ENCODE measurements at places on chromosomes 4 and X.

GRCh38 chrX:40651620-40652223, 4.4 kb upstream of the CXorf38 start:
- DNase-seq = peak; percentile 90

DNA sequence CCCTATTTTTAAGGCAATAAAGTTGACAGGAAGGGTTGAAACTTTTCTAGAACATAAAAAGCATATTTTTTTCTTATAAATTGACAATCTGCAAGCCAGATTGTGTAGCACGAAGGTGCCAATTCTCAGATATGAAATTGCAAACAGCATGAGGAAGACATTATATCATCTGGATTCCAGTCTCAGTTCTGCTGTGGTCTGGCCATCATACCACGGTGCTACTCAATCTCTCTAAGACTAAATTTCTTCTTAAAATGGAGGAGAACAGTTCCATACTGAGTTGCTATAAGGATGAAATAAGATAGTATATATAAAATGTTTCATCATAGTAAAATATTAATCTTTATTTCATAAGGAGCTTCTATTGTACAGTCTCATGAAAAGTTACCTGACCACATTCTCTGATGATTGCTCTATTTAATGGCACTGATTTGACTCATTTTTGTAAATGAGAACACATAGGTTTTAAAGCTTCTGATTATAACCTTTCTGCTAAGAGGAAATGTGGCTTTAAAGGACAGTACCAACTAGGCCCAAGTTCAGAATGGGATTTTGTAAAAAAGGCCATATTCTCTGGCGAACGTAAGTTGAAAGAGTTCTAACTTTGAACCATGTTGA, 127.9 kb downstream of the SHROOM3 start:
- DNase-seq = no peak

- no peak for DNase-seq
Observed at GRCh38 chr4:94889946-94890345, 132.2 kb downstream of the BMPR1B start.

DNA sequence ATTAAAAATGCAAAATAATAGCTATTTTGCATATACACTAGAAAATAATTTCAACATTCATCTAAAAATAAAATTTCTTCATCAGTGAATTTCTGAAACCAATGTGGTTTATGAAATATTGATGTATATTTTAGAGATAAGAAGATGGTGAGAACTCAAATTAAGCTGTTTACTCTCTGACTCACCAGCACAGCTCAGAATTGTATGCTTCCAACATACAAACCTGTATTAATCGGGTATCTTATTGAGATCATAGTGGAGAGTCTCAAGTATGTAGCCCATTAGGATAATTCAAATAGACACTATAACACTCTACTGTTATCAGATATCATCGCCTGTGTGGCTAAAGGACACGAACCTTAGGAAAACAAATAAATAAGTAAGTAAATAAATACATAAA, 899.5 kb upstream of the INTU start:
- DNase-seq = no peak

DNA sequence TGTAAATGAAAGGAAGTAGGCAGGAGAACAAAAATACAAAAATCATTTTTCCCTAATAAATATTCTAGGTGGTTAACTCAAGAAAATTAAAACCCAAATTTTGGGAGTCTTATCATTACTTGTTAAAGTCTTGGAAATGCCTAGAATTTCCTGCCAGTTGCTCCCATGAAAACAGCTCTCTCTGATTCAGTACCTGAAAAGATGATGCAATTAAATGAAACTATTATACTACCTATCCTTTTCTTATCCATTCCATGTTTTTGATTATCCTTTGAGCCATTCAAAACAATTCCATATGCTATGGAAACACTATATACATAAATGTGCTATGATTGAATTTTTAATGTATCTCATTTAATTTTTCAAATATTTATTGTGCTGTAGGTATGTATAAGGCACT, 50.5 kb upstream of the AMELX start:
- no peak for DNase-seq

DNA sequence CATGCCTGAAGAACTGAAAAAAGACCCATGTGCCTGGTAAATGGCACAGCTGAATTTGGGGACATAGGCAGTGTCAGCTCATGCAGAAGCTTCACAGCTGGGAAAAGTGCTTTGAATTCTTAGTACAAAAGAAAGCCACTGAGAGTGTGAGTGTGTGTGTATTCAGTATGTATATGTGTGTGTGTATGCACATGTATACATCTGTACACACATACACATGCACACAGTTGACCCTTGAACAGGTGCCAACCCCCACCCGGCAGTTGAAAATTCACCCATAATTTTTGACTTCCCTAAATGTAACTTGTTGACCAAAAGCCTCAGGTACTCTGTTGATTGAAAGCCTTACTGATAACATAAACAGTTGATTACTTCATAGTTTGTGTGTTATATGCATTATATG, 49.5 kb upstream of the ENPP6 start:
- DNase-seq = no peak

DNA sequence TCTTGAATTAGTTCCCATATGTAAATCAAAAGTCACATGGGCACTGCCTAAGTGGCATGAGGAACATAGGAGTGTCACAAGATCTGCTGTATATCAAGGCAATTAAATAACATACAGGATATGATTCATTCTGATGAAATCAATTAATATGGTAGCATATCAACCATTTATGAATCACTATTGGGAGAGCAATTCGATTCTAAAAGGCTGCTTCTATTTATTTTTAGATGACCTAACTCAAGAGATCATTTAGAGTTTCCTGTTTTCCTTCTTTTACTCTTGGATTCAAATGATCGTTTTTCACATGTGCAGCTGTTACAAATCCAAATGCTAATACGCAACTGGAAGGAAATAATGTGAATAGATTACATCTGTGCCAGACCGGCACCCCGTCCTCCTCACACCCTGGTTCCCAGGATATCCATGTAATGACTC, 81.9 kb downstream of the HCCS start:
- DNase-seq = no peak

- no peak for DNase-seq
Observed at GRCh38 chr4:84673475-84674240, 90.7 kb downstream of the CDS1 start.

- no peak for DNase-seq
Observed at GRCh38 chrX:148804579-148805355, 304.4 kb downstream of the AFF2 start.

- DNase-seq = no peak
Observed at GRCh38 chrX:2647627-2648026, 43.5 kb upstream of the CD99 start.

DNA sequence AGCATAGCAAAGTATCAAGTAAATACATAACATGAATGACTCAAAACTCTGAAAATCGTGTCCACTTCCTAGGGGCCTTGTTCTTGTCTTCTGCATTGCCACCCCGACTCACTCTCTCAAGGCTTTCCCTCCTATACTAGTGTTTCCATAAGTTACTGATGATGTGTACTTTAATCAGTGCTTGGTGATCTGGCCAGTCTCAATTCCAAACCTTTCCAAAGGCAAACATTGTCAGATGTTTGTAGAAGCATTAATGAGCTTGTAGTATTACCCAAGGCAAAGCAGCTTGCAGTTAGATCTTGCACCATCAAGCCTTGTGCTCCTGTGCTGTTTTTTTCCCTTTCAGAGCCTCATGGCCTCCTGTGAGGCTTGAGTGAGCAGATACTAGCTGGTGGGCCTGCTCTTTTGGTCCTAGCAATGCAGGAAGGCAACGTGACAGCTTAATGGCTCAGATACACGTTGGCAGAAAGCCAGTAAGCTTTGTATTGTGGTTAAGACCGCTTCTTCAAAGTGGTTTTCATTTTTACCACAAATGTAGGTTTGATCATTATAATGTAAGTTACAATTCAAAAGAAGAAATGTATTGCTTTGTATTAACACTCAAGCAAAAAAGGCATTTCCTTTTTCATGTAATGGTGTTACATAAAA, 51.8 kb downstream of the RBPJ start:
- DNase-seq = peak; percentile 55

- no peak for DNase-seq
Observed at GRCh38 chr4:151227172-151227571, 49.8 kb upstream of the PRSS48 start.

DNA sequence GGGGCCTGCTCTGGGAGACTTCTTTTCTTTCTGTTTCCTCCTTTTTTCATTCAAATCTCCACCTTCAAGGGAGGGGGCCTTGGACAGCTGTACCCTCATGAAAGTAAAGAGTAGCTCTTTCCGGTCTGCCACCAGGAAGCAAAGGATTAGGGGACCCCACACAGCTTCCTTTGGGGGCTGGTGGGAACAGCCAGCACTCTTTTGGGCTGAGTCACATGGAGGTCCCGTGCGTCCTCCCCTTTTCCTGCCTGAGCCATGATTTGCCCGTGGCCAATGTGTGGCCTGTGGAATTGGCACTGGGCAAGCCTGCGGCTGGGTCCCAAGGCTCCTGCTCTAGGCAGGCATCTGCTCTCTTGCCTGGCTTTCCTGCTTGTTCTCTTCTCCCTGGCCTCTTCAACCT, 65.5 kb downstream of the FHDC1 start:
- DNase-seq = no peak

DNA sequence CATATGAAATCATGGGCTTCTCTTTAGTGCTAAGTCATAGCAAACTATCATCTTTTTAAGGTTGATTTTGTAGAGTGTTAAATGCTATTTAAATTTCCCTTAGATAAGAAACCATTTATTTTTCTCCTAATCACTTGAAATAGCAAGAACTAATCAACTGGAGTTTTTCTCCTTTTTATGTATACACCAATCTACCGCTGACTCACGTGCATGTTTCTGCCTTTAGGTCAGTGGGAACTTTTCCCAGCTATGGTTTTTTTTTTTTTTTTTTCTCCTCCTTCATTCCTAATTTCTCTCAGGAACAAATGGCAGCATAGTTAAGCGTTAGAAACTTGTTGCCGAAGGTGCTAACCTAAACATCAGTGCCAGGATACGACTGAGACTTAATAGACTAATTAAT, 176.4 kb downstream of the BMPR1B start:
- DNase-seq = no peak

- DNase-seq = no peak
Observed at GRCh38 chrX:72273718-72274117, 3.3 kb downstream of the RPS4X start.

DNA sequence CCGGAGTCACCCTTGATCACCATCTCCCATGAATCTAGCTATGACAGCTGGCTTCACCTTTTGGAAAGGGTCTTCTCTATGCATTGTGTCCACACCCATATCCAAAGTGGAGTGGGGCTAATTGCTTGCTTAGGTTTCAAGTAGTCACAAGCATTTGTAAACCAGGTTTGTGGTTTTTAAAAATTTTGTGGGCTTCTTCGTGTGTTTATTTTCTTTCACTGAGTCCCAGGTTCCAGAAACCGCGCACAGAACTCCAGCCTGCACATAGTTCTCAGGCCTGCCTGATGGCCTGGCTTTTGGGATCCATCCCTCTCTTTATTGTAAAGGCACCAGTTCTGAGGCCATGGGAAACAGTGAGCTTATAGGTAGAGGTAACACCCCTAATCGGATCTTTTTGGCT, 70.2 kb upstream of the TLR3 start:
- no peak for DNase-seq

GRCh38 chr4:136219592-136220125, 1312.6 kb downstream of the PCDH18 start:
- no peak for DNase-seq

DNA sequence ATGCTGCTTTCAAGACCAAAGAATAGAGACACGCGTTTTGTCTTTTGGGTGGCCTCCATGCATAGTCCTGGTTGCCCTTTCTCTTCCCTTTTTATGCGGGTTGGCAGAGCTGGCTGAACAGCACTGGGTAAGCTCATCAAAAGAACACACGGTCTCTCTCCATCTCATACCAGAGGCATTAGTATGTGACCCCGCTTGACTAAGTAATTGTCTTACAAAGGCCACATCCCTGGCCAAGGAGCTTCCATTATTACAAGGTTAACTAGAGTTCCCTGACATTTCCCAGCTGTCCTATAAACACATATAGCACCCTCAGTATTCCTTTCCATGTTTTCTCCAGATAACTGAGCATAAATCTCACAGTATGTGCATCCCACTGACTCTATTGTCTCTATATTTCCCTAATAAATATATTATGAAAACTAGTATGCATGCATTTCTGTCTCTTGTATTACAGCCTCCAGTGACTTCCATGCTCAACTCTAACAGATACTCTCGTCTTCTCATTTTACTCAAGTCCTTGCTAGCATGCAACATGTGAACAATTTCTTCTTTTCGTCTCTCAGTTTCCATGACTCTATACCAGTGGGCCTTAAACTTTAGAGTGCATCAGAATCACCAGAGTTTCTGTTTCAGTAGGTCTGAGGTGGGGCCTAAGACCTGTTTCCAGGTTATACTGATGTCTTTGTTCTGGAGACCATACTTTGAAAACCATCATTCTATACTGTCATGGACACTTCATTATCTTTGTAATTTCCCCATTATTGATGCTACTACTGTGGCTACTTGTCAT, 247.7 kb upstream of the ARSJ start:
- no peak for DNase-seq

GRCh38 chr4:148292686-148293085, 149.5 kb downstream of the NR3C2 start:
- no peak for DNase-seq

- DNase-seq = no peak
Observed at GRCh38 chr4:147103403-147103946, 157.8 kb upstream of the TTC29 start.

- DNase-seq = no peak
Observed at GRCh38 chrX:100710816-100711215, 21.1 kb downstream of the SYTL4 start.

- DNase-seq = no peak
Observed at GRCh38 chr4:8571702-8572685, 8.2 kb upstream of the GPR78 start.

GRCh38 chr4:23456864-23457263, 433.0 kb downstream of the PPARGC1A start:
- DNase-seq = no peak

- DNase-seq = peak; percentile 76
Observed at GRCh38 chr4:123547216-123548165, 150.9 kb downstream of the SPRY1 start.

DNA sequence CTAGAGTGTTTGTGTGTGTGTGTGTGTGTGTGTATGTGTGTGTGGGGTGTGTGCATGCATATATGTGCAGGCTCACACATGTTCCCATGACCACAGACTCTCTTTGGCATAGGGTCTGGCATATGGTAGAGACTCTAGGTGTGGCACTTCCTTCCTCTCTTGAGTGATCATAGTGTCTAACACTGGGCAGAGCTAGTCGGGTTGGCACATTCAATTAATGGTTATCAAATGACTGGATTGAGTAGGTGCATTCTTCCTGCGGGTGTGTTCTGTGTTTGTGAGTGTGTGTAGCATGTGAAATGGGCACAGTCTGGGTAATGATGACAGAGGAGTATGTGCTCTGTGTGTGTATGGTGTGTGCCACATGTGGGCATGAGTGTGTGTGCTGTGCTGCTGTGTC, 106.5 kb downstream of the EFNB1 start:
- DNase-seq = no peak

GRCh38 chrX:112877771-112878173, 37.1 kb upstream of the AMOT start:
- no peak for DNase-seq

Measured in Peyer's patch (tissue), 4 donors.